ENCODE measurements at places on chromosomes 2 and 18.
A peak's percentile ranks its signal among the peaks of the same experiment; 100 is the strongest.

DNA sequence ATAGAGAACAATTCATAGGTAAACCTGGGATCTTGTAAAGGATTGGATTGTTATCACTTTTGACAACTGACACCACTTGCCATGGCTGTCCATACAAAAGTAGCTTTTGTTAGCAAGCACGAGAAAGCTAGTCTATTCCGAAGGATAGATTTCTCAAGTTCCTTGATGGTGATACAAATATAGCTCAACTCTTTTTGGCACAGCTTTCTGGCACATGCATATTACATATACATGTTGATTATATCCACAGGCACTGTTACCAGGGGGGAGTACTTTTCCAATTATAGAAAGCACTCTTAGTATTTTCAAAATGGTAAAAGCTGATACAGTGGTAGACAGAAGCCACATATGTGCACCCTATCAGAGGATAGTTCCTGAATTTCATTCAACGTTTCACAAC, 168.9 kb downstream of the UPP2 start:
- H3K4me3 ChIP-seq = no peak overlapping the region
- H3K27ac ChIP-seq = no peak overlapping the region
- no peaks in the 10 kb centered on the region for H3K36me3 ChIP-seq

DNA sequence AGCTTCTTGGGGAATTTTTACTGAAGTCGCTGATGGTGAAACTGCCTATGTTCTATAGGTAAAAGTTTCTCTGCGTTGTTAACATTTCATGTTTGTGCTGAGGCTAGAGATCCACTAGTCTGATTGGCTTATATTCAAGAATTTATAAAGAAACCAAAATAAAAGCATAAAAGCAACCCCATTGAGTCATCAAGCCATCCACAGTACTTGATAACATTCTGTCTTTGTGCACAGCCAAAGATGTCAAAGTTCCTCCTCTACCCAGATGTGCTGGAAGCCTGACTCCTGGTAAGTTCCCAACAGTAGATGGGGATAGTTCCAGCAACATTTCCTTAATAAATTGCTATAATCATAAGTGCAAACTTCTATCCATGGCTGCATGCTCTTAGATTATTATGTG, 107.8 kb downstream of the TANC1 start:
- no peaks in the 10 kb centered on the region for H3K36me3 ChIP-seq
- H3K27ac ChIP-seq = no peak overlapping the region
- H3K4me1 ChIP-seq = no peaks in the 10 kb centered on the region
- no peak overlapping the region for H3K4me3 ChIP-seq

GRCh38 chr2:609449-609848, 67.8 kb downstream of the TMEM18 start:
- no peaks in the 10 kb centered on the region for H3K4me1 ChIP-seq
- H3K36me3 ChIP-seq = no peaks in the 10 kb centered on the region
- no peak overlapping the region for H3K4me3 ChIP-seq
- H3K27me3 ChIP-seq = peaks cover 4% of the 10 kb centered on the region
- no peak overlapping the region for H3K27ac ChIP-seq

DNA sequence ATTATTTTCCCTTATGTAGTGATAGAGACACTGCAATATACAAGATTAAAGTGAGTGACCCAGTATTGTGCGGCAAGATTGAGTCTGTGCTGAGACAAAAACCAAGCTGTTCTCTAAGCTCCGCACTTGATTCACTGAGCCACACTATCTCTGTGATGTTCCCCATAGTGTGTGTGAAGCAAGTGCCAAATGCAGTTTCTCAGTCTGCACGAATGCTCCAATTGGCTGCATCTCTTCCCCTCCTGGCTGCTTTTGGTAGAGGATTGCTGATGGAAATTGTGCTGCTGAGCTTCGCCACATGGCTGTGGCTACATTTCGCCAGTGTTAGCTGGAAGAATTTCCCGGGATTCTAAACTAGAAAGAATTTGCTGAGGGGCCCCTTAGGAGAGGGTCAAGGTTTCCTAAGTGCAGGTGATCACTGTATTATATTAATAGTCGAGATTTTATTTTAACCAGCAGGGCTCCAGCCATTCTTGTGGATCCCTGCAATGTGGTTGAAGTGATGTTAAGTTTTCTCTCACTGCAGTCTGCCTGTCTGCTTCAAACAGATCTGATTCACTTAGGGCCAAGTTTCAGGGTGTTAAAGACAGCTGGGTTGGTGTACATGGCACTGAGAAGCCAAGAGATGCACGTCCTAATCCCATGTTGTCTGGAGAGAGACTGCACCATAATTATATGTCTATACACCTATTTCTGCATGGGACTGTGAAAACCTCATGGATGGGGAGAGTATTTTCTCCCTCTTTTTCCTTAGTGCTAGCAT, 317.2 kb downstream of the DCC start:
- no peaks in the 10 kb centered on the region for H3K4me1 ChIP-seq
- H3K36me3 ChIP-seq = no peaks in the 10 kb centered on the region
- H3K27me3 ChIP-seq = no peaks in the 10 kb centered on the region
- no peak for DNase-seq
- no peak overlapping the region for H3K27ac ChIP-seq

DNA sequence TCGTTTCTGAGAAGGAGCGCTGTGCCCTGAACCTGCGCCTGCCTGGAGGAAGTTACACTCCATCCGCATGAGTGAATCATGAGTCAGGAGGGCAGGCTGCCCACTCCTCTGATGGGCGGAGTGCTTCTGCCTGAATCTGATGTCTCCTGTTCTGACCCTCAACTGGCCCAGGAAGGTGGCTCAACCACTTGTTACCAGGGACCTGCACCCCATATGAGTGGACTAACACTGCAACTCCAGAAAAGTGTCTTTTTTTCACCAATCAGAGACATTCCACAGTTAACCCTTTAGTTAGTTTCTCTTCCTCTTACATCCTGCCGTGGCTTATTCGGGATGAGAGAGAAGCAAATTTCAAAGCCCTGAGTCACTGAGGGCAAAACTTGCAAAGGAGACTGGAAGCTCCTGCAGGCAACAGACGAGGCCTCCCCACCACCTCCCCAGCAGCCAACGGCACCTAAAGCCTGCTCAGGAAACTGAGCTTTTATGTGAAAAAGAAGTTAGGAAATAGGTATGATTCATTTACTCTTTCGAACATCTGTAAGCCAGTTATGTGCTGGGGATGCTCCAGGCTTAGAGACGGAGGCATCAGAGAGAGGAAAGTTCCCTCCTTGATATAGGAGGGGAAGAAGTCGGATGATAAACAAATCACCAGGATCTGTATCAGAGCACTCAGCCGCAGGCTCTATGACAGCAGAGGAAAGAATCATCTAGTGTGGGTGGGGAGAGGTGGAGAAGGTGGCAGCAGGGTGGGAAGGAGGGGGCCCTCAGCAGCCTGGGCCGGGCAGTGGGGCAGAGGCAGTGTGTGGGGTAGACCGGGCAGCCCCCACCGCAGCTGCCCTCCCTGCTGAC, 30.9 kb downstream of the MBP start:
- DNase-seq = peak; percentile 79
- peaks cover 59% of the 10 kb centered on the region for H3K36me3 ChIP-seq
- no peaks in the 10 kb centered on the region for H3K27me3 ChIP-seq

DNA sequence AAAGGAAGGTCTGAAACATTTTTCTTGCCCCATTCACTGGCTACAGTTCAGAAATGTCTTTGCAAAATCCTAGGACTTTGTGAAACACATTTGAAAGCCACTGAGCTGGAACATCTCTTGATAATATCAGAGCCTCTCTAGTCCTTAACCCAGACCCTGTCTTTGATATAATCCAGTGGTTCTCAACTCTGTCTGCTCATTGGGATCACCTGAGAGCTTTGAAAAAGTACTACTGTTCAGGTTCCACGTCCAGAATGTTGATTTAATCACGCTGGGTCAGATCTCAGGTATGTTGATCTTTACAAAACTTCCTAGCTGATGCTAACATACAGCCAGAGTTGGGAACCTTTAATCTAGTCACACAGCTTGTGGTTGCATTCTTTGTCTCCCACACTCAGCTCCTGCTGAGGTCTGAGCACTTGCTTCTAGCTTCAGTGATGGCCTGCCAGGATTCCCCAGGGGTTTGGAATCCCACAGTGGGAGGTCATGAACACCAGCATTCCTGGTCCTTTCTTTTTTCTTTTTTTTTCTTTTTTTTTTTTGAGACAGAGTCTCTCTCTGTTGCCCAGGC, 262.7 kb downstream of the SETBP1 start:
- no peak for DNase-seq
- H3K36me3 ChIP-seq = no peaks in the 10 kb centered on the region
- H3K4me3 ChIP-seq = no peak overlapping the region

- H3K36me3 ChIP-seq = peaks cover 3% of the 10 kb centered on the region
- DNase-seq = peak; percentile 52
- peaks cover 18% of the 10 kb centered on the region for H3K27me3 ChIP-seq
- H3K4me3 ChIP-seq = peak within 1 kb of the TSS; percentile 79
These were observed at the start of gene SH3RF3 for GRCh38 chr2:109128616-109129355. Gene SH3RF3, plus strand, starts transcription at chr2:109129205.

- H3K4me1 ChIP-seq = no peaks in the 10 kb centered on the region
- H3K27me3 ChIP-seq = peaks cover 2% of the 10 kb centered on the region
- DNase-seq = no peak
- H3K4me3 ChIP-seq = no peak overlapping the region
- no peak overlapping the region for H3K27ac ChIP-seq
- H3K36me3 ChIP-seq = no peaks in the 10 kb centered on the region
These were observed 223.5 kb downstream of the PIK3C3 start for GRCh38 chr18:42178376-42179080.
